ENCODE measurements at places on chromosomes 13 and 19.

GRCh38 chr19:48681127-48681470, 8.3 kb upstream of the NTN5 start:
- peak; percentile 99 for DNase-seq

DNA sequence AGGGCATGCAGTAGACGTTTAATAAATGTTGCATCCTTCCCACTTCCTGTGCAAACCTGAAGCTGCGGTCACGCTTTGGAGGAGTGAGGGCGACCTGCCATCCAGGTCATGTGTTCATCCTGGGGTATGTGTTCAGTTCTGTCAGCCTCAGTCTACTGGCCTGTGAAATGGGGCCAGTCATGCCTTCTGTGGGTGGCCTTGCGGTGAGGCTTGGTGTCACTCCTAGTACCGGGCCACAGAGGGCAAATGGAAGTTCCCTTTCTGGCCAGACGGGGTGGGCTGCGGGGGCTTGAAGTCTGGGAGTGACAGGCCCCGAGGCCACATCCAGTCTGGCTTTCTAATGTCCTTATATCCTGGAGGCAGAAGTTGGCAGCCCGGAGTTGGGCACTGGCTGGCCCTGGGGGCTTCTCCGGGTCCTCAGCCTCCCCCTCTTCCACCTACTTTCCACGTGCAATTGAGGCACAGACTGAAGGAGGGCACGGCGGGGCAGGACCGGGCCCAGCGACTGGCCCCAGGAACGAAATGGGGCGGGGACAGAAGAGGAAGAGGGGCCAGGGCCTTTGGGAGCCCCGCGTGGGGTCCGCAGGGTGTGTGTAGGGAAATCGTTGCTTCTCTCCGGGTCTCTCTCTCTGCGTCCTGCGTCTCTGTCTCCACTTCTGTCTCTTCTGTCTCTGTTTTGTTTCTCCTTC, 11.1 kb downstream of the PDE4A start:
- peak; percentile 56 for DNase-seq

DNA sequence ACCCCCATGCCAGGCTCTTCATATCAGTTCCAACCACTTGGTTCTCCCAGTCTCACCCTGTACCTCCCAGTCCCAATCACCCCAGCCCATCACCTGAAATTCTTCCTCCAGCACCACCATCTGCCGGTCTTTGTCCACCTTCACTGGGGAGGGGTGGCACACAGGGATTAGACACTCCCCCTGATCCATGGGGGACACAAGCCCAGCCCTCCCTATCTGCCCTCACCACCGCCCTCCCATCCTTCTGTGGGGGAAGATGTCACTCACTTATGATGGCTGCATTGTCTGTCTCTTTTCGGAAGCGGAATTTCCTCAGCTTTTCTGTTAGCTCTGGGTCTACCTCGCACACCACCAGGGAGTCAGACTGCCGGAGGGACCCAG, 685 bp downstream of the GMFG start:
- DNase-seq: no peak

DNA sequence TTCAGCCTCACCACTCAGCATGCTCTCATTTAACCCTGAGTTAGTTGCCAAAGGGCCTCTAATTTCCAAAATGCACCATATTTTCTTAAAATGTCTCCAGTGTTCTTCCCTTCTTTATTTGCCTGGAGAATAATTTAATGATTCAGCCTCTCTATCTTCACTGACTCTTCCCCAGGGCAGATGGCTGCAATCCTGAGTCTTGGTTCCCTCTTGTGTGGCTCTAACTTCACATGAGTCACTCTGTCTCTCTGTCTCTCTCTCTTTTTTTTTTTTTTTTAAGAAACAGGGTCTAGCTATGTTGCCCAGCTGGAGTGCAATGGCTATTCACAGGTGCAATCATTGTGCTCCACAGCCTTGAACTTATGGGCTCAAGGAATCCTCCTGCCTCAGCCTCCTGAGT, 251.4 kb downstream of the VWA8 start:
- DNase-seq: no peak

DNA sequence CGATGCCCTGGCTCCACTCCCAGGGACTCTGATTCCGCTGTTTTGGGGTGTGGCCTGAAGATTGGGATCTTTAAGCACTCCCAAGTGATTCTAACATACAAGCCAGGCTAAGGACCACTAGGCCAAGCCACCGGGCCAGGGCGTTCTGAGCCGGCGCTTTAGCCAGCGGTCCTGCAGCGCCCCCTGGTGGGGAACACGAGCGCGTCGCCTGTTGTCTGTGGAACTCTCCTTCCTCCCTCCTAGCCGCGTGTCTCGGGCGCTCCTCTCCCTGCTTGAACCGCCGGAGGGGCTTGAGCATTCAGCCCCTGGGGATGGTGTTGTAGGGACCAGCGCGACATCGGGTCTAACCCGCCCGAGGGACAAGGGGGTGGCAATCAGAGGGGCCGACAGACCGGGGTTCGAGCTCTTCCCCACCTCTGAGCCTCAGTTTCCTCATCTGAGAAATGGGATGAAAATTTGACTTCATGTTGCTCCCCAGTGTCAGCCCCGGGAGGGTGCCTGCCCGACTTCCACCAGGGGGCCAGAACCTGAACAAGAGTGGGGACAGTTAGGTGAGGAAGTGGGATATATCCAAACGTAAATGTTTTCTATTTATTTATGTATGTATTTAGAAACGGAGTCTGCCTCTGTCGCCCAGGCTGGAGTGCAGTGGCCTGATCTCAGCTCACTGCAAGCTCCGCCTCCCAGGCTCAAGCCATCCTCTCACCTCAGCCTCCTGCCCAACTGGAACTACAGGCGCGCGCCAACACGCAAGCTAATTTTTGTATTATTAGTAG, 18.0 kb upstream of the PNMA8B start:
- peak; percentile 71 for DNase-seq

GRCh38 chr13:70894258-70894657, 786.0 kb upstream of the KLHL1 start:
- DNase-seq: no peak

DNA sequence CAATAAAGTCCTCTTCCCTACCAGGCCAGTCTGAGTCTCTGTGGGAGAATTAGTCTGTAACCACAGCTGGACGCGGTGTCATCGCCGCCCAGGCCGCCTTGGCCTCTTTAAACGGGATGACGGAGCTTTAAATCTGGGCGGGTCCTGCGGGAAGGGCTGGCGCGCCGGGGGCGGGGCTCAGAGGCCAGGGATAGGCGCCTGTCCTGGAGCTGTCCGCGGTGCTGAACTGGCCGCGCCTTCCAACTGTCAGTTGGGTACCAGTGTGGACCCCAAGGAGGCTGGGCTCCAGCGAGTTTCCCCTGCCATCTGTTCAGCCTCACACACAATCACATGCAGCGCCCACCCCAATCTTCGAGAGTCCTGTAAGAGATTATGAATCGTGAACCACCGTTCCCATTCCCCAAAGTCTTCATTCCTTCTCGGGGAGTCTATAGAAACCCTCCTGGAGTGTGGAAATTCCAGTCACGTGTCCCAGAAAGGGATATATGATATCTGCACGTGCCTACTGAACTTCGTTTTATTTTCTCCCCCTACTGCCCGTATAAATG, 11.5 kb downstream of the APLP1 start:
- peak; percentile 96 for DNase-seq

DNA sequence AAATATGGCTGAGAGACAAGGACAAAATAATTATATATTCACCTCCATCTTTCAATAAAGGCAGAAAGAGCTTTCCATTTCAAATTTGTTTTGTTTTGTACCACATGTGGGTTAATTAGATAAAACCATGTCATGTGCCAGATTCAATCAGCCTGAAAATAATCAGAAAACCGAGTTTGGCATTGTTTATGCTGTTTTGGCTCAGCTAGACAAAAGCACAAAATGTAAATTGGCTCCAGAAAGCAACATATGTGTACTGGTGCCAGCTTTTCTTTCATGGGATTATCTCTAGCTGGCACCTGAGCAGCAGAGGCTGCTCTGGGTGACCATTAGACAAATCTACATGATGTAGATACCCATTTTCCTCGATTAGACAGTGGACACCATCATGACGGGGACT, 9.2 kb upstream of the DNAJC15 start:
- no peak for DNase-seq

- DNase-seq: no peak
These were observed 324.6 kb downstream of the SHISA2 start for GRCh38 chr13:25727250-25727649.

GRCh38 chr13:50366488-50367174, 351.4 kb downstream of the KCNRG start:
- DNase-seq: no peak

GRCh38 chr13:21594715-21595545, 9.0 kb downstream of the MICU2 start:
- no peak for DNase-seq

DNA sequence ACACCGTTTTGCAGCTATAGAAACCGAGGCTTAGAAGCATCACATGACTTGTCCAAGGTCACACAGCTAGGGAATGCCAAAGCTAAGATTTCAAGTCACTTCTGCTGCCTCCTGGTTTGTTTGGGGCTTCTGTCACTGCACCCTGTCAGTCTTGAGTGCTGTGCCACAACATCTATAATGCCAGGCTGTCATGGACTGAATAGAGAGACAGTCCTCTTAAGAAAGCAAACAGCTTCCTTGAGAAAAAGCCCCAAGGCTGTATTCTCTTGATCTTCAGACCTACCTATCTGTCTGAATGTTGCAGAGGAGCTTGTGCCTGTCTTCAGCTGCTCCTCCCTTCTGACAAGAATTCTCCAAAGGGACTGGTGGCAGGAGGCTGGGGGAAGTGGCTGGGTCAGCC, 81.6 kb downstream of the OLFM4 start:
- DNase-seq: no peak

DNA sequence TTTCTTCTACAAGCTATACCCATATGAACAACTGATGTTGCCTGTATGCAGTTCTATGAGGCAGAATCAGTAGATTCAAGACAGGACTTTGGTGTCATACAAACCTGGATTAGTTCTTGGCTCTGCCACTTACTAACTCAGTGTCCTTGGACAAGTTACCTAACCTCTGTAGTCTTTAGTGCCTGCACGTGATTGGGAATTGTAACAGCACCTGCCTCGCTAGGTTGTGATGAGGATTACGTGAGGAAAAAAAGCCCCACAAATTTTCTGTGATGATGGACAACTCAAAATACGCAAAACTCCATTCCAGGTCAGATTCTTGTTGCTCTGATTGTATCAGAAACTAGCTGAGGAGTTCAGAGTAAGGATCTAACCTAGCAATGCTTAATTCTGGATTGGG, 89.3 kb downstream of the LRCH1 start:
- DNase-seq: no peak

- DNase-seq: no peak
These were observed 897 bp downstream of the ETHE1 start for GRCh38 chr19:43525836-43526771.

- DNase-seq: peak; percentile 51
These were observed 3.8 kb downstream of the KDM4B start for GRCh38 chr19:4972509-4973230.

DNA sequence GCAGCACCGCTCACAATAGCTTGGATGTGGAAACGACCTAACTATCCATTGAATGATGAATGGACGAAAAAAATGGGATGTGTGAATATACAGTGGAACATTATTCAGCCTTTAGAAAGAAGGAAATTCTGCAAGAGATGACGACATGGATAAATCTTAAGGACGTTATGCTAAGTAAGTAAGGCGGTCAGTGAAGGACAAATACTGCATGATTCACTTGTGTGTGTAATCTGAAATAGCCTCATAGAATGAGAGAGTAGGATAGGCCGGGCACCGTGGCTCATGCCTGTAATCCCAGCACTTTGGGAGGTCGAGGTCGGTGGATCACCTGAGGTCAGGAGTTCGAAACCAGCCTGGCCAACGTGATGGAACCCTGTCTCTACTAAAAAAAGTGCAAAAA, 25.4 kb upstream of the ZNF766 start:
- no peak for DNase-seq

- no peak for DNase-seq
These were observed 1310.1 kb upstream of the PCDH9 start for GRCh38 chr13:68540244-68540643.

DNA sequence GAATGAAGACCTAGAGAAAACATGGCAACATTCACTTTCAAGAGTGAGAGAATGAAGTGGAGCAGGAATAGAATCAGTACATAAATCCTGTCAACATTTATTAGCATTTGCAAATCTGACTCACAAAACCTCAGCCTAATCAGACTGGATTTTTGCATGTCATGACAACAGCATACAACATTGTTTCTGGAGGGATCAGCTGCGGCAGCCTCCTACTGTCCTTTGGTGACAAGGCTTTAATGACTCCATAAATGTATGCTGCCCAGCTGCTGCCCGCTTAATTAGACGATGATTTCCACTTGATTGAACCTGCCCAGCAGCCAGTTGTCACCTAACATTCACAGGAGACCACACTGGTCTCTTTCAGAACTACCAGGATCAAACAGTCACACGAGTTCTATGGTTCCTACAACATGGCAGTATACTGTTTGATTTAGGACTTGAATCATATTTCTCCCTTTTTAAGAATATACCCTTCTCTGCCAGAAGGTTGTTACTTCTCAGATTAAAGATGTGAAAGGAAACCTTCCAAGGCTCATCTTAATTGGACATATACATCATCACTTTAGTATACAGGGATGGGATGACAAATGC, 9.3 kb downstream of the EBPL start:
- DNase-seq: no peak

DNA sequence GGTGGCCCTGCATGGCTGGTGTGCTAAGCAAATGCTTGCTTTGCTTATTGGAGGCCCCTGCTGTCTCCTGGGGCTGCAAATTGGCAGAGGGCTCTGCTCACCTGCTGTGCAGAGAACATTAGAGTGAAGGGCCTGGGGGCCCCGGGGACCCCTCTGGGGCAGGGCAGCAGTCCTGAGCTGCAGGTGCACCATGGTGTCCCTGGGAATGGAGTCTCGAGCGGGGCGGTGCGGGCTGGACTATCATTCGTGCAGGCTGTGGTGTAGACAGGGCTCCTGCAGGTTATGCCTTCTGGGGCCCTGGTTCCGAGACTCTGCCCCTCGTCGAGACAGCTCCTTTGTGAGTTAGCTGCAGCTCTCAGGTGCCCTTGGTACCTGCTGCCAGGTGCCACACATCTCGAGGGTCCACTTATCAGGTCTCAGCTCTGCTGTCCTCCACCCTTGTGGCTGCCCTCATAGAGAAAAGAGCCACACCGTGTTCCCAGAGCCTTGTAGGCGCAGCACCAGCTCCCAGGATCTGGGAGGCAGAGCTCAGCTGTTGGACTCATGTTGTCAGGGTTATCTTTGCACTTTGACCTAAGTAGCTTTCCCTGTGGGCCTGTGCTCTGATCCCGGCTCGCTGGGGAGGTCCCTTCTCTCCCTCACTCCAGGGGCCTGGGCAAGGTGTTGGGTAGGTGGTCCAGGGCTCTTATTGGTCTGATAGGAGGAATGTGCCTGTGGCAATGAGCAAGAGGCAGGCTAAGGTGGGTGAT, 58.0 kb upstream of the ZNF536 start:
- no peak for DNase-seq

GRCh38 chr19:31220540-31220939, 128.7 kb downstream of the TSHZ3 start:
- peak; percentile 45 for DNase-seq
